ENCODE measurements at places on chromosomes 3 and 15.

DNA sequence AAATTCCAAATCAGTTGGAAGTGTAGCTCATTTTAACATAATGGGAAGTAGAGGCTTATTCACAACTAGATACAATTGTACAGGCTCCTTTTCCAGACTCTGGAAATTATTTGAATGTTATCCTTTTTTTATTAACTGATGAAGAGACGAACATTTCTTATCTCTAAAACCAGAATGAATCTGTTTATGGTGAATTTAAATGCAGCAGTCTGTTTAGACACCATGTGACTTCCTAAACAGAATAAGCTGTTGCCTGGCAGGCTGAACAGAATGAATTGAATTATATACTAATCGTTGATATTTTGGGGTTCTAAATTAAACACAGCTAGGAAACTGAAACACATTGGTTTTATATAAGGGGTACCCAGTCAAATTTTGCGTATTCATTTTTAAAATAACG is 4.0 kb downstream of the SEC61A1 start:
- ATAC-seq: no peak

- no peak for ATAC-seq
Observed at GRCh38 chr3:155138677-155139076, 58.6 kb downstream of the MME start.

DNA sequence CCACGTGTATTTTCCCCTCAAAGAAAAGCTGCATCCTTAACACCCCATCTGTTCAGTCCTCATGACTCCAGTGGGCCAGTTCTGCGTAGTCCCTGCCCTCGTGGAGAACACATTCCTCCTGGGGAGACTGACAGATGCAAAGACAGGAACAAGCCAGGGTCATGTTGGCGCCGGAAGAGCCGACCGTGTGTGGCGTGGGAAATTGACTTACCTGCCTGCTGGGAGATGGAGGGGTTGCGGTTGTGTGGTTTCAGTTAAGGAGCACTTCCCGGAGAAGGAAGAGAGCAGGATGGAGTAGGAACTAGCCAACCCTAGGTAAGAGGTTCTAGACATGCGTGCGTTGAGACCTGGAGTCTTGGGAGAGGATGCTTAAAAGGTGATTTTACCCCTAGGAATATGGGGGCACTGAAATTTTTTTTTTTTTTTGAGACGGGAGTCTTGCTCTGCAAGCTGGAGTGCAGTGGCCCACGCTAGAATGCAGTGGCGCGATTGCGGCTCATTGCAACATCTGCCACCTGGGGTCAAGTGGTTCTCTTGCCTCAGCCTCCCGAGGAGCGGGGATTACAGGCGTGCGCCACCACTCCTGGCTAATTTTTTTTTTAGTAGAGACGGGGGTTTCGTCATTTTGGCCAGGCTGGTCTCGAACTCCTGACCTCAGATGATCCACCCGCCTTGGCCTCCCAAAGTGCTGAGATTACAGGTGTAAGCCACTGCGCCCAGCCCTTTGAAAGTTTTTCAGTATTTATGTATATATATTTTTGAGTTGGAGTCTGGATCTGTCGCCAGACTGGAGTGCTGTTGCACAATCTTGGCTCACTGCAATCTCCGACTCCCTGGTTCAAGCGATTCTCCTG is 1.4 kb downstream of the VHL start:
- ATAC-seq: no peak

DNA sequence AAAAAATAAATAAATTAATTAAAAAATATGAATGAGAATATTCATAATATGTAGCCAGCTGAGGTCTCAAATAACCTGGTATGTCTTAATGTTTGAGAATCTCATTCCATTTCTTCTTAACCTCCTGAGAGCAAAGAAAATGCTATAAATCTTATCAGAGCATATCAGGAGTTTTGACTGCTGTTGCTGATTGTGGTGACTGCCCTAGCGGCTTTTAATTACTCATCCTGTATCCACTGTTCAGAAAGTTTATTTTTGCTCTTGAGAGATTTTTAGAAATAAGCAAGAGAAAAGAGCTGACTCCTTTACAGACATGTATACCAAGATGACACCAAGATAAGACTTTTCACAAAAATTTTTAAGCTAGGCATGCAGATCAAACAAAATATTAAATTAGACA is 454.8 kb upstream of the CBLB start:
- ATAC-seq: no peak

- ATAC-seq: no peak
Observed at GRCh38 chr3:31371484-31372177, 161.1 kb upstream of the STT3B start.

GRCh38 chr3:143000528-143000927 is 842 bp upstream of the U2SURP start:
- no peak for ATAC-seq

GRCh38 chr3:43268636-43269035 is 17.7 kb upstream of the SNRK start:
- ATAC-seq: no peak

- no peak for ATAC-seq
Observed at GRCh38 chr15:55526559-55527036, 18.6 kb upstream of the DNAAF4 start.

DNA sequence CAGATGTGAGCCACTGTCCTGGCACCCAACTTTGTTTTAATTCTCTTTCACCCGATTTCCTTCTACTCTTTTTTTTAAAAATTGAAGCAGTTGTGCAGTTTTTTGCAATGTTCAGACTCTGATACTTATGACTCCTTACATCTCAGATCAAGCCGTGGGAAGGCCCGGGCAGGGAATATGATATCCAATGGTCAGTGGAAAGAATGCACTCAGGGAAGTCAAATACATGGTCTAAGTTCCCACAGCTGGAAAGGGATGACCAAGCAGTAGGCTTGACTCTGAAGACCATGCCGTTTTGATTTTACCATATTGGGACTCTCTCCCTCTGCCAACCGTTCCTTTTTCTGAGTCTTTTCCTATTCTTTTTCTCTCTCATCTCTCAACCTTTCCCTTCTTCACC is 157.2 kb downstream of the RPLP1 start:
- no peak for ATAC-seq

DNA sequence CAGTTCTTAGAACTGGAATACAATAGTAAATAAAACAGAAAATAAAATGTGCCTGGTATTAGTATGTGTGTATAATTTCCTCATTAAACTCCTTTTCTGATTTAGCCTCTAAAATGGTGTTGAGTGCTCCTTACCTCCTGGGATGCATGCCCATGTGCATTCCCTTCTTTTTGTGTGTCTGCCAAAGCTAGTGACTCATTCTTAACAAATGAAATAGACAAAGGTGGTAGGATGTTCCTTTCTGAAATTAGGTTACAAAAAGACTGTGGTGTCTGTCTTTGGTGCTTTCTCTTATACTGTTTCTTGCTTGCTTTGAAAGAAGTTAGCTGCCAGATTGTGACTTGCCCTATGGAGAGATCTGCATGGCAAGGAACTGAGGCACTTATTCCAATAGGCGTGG is 623.7 kb downstream of the GRM7 start:
- no peak for ATAC-seq

DNA sequence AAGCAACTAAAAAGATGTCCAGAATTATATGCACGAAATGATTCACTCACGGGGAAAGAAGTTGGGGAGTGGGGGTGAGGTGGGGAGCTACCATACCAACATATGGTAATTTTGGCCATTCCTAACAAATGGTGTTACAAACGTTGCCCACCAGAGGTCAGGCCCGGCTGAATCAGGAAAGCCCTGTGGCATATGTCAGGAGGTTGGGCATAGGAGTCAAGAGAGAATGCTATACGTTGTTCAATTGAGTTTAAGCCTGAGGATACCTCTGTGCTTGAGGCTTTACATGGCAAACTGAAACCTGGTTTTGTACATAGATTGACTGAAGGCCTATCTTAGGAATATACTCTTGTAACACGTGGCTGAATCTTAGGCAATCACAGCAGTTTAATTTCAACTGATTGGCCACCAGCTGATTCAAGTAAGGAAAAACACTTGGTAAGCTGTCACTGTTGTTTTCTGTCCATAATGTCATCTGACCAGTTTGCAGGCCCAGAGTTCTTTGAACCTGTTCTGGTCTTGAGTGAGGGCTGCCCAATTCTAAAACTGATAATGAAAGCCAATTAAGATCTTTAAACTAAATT is 23.4 kb upstream of the SLC2A2 start:
- ATAC-seq: no peak

- ATAC-seq: no peak
Observed at GRCh38 chr3:196997311-196997710, 28.7 kb upstream of the PIGZ start.

DNA sequence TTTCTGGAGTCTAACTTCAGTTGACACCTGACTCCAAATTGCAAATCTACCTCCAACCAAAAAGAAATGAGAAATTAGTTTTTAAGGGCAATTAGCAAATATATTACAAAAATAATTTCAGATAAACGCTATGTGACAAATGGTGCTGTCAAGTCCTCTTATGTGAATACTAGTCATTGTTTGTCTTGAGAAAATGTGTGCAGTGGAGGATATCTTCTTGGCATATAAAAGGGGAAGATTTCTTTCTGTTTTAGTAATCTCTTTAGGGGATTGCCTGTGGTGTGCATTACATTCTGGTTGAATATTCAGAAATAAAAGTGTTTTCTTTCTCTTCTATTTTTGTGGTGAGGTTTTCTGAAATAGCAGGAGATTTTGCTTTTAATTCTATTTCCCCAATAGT is 3.0 kb upstream of the GCSAM start:
- no peak for ATAC-seq

GRCh38 chr3:153744889-153745288 is 376.3 kb upstream of the ARHGEF26 start:
- ATAC-seq: no peak

DNA sequence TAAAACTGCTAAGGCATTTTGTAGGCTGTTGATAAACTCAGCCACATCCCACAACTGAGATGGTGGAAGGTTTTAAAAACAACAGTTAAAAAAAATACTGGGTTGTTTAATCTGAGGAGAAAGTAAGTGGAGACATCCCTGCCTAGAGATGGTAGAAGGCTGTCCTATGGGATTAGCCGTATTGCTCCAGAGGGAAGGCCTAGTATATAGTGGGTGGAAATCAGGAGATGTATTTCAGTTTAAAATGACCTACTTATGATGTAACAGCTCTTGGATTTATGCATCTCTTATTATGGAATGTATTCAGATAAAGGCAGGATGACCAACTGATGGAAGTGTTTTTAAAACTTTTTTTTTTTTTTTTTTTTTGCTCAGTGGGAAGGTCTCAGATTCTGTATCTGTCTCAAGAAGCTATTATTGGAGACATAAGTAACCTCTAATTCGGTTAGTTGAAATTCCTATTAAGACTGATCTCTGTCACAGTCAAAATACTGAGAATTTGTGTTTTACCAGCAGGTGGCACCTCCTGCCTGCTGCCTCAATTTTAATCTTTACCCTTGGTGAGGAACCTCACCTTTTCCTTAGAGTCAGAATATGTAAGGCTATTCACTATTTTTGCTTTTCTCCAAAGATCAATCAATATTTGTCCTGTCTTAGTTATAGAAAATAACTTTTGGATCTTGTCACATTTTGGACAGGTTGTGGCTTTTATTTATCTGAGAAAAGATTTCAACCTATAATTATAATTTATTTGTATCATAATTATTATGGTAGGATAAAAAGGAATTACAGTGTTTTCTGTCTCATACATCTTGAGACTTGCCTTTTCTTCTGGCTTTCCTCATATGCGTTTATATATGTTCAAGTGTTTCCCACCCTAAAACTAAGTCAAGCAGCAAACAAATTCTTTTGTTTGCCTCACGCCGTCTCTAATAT is 63.0 kb downstream of the VPS8 start:
- ATAC-seq: no peak

DNA sequence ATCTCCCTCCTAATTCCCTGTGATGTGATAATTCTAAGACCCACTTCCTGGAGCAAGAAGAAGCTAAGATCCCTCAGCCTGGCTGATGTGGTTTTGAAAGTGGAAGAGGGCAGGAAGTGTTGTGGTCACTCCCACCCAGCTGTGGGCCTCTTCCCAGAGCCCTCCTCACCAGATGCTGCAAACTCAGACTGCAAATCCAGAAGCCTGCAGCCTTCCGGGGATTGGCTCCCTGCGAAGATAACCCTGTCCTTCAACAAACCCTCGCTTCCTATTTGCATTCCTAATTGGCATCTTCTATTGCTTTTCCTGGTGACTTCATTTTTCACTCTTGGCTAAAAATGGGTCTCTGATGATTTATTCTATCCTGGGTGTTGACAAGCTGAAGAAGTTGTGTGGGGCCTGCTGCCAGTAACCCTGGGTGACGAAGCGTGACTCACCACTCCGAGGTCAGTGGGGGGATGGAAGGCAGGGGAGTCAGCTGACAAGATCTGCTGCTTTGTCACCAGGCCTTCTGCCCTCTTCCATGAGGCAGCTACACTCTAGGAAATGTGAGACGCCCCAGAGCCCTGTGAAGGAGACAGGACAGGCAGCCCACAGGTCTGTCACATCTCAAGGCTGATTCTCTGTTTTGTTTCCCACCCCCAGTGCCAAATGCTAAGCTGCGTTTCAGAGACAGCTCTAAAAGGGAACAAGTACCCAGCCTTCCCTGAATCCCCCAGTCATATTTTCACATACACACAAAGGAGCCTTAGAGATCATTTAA is 99.7 kb upstream of the LIPC start:
- peak; percentile 97 for ATAC-seq

- ATAC-seq: no peak
Observed at GRCh38 chr3:36776436-36776835, 12.1 kb upstream of the DCLK3 start.

GRCh38 chr3:114659109-114660061 is 365.6 kb downstream of the TIGIT start:
- ATAC-seq: peak; percentile 71

DNA sequence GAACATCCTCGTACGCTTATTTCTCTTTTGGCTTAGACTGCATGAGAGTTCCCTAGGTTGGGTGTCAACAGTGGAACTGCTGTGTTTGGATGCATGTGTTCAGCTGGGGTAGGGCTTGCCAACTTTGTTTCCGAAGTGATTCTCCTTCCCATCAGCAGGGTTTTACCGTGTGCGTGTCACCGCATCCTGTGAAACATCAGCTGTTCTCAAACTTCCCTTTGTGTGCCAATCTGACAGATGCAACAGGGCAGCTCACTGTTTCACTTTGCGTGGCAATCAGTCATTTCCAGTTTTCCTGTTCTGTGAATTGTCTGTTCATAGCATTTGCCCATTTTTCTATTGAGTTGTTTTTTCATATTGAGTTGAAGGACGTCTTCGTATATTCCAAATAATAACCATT is 218.8 kb downstream of the VPS13C start:
- no peak for ATAC-seq

DNA sequence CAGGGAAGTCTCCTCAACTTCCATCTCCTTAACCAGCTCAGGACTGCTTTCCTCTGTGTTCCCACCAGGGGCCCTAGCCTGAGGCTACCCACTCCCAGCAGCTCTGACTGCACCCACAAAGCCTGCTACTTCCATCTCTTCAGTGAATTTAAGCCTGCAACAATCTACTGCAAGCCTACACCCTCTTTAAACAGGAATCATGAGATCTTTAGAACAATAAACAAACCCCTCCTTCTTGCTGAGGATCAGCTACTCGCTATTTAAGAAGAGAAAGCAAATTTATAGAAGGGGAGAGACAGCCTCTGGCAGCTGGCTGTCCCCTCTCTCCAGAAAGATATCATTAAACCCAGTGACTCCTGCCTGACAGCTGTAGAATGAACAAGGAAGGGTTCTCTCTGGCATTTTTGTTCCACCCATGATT is 51.9 kb downstream of the ARHGAP31 start:
- ATAC-seq: no peak

- ATAC-seq: no peak
Observed at GRCh38 chr3:14609506-14609905, 42.1 kb upstream of the CCDC174 start.

- ATAC-seq: no peak
Observed at GRCh38 chr15:52057996-52058395, 39.0 kb downstream of the MAPK6 start.

GRCh38 chr3:134477002-134477401 is 8.8 kb downstream of the ANAPC13 start:
- ATAC-seq: peak; percentile 42

- ATAC-seq: peak; percentile 9
Observed at GRCh38 chr3:195260280-195260905, 10.6 kb downstream of the XXYLT1 start.

Measured in gastroesophageal sphincter (tissue), 4 donors.